ENCODE measurements at places on chromosomes 4 and X.

- DNase-seq, result peak; percentile 67
Observed at GRCh38 chrX:53440621-53441517, 6.7 kb upstream of the HSD17B10 start.

- no peak for DNase-seq
Observed at GRCh38 chr4:81802285-81802846, 330.7 kb upstream of the RASGEF1B start.

DNA sequence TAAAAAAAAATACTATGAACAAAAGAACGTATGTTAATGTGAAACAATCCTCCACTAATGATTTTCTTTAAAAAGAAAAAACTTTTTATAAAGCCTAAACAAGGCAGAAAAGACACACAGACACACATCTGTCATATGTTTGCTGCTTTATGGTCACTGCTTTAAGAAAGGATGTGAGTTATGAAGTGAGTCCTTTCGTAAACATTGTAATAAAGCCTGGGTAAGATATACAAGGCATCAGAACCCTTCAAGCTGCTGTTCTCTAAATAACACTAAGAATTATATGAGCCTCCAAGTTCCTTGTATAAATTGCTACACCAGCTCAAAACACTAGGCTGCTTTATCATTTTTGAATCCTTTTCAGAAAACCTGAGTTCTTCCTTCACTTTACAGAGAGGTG is 81.6 kb downstream of the FBXO8 start:
- DNase-seq, result no peak

DNA sequence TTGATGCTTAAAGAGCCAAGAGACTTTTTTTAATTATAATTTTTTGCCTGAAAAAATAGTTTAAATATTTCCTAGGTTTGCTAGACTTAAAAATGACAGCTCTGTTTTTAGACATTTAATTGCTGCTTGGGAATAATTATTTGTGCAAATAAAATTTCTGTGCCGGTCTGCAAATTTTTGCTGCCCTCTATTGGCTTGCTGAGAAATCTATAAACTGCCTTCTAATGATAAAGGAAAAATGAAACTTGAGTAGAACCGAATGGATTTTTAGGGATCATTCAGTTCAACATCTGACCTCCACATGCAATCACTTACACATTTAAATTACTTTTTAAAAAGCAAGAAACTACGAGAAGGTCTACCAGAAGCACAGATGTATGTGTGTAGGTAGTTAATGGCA is 434.0 kb downstream of the FAM133A start:
- no peak for DNase-seq

DNA sequence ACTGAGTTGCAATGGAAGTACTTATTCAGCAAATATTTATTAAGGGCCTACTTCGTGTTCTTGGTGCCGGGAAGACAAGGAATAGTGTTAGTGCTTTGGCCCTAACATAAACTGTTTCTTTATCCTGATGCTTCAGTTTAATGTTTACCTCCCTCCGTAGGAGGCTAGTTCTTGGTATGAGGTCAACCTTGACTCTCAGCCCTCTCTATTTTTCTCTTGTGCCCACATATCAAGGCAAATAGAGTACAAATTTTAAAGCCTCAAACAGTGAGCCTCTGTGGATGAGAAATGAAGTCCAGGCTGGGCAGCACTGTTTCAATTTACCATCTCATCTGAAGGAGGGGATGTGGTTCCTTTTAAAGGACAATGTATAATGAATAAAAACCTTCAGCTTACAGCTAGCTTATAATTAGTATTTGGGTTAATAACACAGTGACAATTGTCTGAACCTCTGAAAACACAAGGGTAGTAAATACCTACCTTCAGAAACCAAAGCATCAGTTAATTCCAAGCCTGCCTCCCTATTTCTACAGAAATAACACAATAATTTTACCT is 68.5 kb downstream of the SH3RF1 start:
- no peak for DNase-seq

DNA sequence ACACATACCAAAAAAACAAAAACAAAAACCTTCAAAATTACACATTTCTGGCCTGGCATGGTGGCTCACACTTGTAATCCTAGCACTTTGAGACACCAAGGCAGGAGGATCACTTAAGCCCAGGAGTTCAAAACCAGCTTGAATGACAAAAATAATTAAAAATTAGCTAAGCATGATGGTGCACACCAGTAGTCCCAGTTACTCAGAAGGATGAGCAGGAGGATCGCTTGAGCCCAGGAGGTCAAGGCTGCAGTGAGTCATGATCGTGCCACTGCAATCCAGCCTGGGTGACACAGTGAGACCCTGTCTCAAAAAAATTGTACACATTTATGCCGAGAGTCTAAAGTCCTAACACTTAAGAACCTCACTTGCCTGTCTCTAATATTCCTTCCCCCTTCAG is 18.3 kb downstream of the SLC39A8 start:
- DNase-seq, result no peak

- no peak for DNase-seq
Observed at GRCh38 chr4:62119195-62119594, 919.1 kb downstream of the ADGRL3 start.

DNA sequence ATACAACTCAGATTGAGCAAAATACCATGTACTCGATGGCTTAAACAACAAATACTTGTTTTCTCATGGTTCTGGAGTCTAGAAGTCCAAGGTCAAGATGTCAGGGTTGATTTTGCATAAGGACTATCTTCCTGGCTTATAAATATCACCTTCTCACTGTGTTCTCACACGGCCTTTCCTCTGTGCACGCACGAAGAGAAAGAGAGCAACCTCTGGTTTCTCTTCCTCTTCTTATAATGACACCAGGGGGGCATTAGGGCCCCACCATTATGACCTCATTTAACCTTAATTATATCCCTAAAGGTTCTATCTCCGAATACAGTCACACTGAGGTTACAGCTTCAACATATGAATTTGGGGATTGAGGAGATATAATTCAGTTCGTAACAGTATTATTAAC is 504.0 kb downstream of the MAGEE1 start:
- no peak for DNase-seq

GRCh38 chr4:84573385-84574068 is 9.4 kb upstream of the CDS1 start:
- no peak for DNase-seq

DNA sequence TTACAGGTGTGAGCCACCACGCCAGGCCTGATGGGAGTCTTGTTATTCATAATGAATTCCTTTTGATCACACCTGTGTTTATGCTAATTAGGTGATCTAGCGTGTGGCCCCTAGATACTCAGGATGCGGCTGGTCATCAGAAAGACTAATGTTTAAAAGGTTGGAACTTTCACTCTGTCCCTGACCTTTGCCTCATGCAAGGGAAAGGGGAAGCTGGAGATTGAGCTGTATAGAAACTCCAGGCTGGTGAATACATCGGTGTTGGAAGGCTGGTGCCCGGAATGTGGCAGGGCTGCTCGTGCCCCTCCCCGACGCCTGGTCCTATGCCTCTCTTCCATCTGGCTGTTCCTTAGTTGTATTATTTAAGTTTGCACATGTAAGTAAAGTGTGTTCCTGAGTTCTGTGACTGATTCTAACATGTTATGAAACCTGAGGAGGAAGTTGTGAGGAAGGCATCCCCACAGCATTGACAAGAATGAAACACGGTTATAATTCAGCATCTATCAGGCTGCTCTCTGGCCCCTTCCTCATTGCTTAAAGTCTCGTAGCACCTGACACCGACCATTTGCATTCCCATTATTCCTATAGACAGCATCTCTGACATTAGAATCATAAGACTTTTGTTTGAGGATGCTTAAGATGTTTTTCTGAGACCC is 28.9 kb downstream of the CASP3 start:
- no peak for DNase-seq

- peak; percentile 19 for DNase-seq
Observed at GRCh38 chr4:167622481-167623240, 388.4 kb upstream of the SPOCK3 start.

GRCh38 chrX:53321943-53322497 is 40.6 kb upstream of the IQSEC2 start:
- DNase-seq, result no peak

- no peak for DNase-seq
Observed at GRCh38 chr4:169851750-169852149, 94.0 kb upstream of the HPF1 start.

DNA sequence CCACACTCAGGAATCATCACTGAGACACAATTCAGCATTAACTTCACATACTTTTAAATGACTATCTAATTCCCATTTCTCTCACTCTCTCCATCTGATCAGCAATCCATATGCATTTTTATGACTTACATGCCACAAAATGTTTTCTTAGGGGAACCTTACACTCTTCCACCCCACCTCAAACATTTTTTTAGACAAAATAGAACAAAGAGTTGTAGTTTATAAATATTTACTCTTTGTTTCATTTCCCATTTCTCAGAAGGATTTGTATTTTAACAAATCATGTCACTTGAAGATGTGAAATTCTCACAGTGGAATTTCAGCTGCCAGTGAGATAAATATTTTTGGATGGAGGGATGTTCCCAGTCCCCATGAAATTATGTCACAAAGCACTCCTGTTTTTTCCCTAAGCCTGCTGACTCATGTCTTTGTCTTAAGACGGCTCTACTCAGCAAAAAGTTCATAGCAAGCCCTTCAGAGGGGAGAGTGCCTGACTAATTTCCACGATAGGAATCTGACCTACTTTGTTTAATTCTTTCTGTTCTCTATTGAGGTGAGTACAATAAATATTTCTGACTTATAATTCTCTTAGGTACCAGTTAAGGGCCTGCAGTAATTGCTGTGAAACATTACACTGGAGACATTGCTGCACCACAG is 257.7 kb downstream of the THOC2 start:
- DNase-seq, result no peak

DNA sequence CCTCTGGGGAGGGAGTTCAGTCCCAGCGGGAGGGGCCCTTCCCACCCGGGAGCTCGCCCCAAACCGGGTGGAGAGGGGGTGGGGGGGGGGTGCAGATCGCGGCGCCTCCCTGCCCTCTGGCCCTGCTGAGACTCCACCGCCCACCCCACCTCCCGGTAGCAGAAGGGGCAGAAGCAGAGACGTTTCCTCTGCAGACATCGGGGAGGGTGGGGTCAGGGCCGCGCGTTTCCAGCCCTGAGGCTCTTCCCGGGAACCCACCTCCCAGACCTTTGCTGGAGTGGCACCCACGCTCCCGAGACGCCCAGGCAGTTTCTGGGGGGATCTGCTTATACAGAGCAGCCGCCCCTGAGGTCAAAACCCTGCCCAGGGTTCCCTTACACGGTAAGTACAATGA is 30.2 kb downstream of the CPLX1 start:
- DNase-seq, result no peak

GRCh38 chr4:48315728-48316630 is 25.4 kb upstream of the SLAIN2 start:
- DNase-seq, result no peak

- no peak for DNase-seq
Observed at GRCh38 chr4:169984745-169985144, 41.5 kb downstream of the MFAP3L start.

GRCh38 chr4:123943976-123944375 is 547.4 kb downstream of the SPRY1 start:
- DNase-seq, result no peak

DNA sequence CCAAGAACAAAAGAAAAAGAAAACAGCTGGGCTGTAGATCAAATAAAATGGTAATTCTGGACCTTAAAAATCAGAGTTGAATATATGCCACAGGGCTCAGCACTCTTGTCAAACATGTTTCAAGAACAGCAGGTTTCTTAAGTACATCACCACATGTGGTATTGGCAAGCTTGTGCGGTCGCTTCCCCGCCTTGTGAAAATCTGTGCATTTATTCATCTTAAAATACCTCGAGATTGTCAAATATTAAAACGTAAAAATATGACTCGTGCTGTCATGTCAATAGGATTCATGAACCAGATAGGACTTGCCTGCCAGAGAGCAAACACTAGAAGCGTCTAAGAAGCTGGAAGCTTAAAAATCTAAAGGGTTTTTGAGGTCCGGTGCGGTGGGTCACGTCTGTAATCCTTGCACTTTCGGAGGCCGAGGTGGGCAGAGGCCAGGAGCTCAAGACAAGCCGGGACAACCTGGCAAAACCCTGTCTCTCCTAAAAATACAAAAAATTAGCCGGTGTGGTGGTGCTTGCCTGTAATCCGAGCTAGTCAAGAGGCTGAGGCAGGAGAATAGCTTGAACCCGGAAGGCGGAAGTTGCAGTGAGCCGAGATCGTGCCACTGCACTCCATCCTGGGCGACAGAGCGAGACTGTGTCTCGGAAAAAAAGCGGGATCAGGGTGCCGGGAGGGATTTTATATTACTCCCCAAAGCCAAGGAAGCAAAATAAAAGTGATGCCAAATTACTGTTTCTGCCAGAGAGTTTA is 40.2 kb upstream of the TMEM154 start:
- DNase-seq, result no peak

DNA sequence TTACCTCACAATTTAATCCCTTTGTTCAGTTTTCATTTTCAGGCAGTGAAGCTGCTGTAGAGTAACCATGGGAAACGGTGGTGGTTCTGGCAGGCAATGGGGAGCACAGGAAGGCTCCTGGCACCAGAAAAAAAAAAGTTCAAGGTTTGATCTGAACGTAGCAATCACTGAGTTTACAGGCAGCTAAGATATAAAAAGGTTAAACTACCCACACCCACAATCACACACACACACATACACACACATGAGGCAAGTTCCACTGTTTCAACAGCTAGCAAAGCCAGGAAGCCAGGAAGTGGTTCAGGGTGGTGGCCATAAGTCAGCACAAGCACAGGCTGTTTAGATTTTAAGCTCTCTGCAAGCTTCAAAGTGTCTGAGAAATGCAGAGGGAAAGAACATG is at the start of gene SULT1B1:
TSS of gene SULT1B1 (minus strand) at position 166 of the 400 bp plus-strand sequence. CDS start 5,403 bp downstream, outside the sequence.
- peak; percentile 13 for DNase-seq

- no peak for DNase-seq
Observed at GRCh38 chr4:29805245-29805644, 914.9 kb upstream of the PCDH7 start.

DNA sequence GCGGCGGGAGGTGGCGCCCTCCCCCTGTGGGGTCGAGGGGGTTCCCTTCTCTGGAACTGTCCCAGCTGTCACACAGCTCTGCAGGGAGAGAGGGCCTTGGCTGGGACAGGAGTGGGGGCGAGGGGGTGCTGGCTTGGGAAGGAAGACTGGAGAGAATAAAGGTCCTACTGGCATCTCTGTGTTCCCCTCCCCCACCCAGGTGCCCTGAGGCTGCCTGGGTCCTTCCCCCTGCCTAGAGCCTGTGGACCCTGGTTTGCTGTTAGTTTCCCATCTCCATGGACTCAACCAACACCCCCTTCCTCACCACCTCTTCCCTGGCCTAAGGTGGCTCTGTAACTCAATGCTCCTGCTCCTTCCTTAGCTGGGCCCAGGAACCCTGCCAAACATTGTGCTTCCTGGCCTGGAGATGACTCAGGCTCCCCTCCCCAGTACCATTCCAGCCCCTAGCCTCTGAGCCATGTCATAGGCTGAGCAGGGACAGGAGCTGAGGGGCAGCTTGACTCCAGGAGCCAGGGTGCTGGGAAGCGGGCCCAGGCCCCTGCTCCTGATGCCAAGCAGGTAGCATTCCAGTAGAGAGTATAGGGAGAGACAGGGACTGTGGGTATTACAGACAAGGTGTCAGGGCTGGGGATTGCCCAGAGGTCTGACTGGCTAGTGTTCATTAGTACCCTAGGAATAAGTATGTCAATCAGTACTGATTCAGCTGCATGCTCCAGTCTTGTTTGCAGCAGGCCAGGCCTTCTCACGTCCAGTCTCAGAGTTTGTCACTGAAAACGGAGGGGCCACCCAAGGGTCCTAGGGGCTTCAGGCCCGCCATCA is 100.7 kb downstream of the EFNB1 start:
- DNase-seq, result peak; percentile 19

GRCh38 chr4:117784266-117784665 is 250.0 kb upstream of the NDST3 start:
- DNase-seq, result no peak

Measured in left ventricle myocardium inferior (tissue), 1 donor.